ENCODE measurements at places on chromosomes 12 and 14. TPM values are rescaled to one million over a fixed set of nuclear protein-coding genes. Genes with fewer than 3 reads are reported as not detected.

GRCh38 chr14:49849213-49849847 is 3.3 kb downstream of the NEMF start:
- H3K36me3 ChIP-seq = no peaks in the 10 kb centered on the region
- H3K27ac ChIP-seq = no peak overlapping the region
- no peak for DNase-seq
- no peak overlapping the region for H3K4me3 ChIP-seq

- no peaks in the 10 kb centered on the region for H3K36me3 ChIP-seq
- DNase-seq = no peak
Observed at GRCh38 chr12:97877404-97877803, 414.8 kb downstream of the RMST start.

- H3K27ac ChIP-seq = no peak overlapping the region
- peaks cover 6% of the 10 kb centered on the region for H3K36me3 ChIP-seq
- H3K4me1 ChIP-seq = no peaks in the 10 kb centered on the region
Observed at GRCh38 chr12:113846883-113847755, 119.0 kb downstream of the RBM19 start.

GRCh38 chr14:69666112-69666511 is 54.7 kb downstream of the SUSD6 start:
- H3K4me1 ChIP-seq = peaks cover 18% of the 10 kb centered on the region
- H3K36me3 ChIP-seq = no peaks in the 10 kb centered on the region
- no peak overlapping the region for H3K4me3 ChIP-seq
- H3K27ac ChIP-seq = peak overlapping the region; percentile 49
- H3K27me3 ChIP-seq = no peaks in the 10 kb centered on the region
- no peak for DNase-seq

DNA sequence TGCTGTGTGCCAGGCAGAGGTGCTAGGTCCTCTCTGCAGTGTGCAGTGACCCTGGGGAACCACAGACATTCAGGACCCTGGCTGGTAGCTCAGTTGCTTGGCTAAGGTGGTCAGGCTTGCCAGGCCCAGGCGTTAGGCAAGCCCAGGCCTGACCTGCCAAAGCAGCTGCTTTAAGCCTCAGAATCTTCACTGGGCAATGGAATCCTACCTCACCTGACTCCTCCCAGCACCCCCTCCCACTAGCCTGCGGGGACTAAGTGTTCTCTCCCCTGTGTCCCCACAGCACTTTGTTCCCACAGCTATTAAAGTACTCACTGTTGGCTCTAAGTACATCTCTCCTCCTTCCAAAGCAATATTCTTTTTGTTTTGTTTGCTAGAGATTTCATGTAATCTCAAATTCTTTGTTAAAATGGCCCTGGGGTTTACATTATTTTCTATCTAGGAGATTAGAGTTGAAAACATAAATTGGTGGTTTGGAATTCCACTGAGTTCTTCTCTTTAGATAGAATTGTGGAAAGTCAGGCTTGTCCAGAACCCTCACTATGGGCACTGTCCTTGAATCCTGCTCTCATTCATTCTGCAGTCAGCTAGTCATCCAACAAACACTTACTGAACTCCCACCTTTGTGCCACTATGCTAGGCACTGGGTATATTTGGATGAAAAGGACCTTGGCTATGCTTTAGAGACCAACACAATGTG is 44.4 kb downstream of the DGLUCY start:
- peaks cover 17% of the 10 kb centered on the region for H3K4me1 ChIP-seq
- peaks cover 9% of the 10 kb centered on the region for H3K36me3 ChIP-seq
- peak; percentile 87 for DNase-seq

The CTSG gene
- total RNA-seq = 3.9 TPM

The SCNN1A gene
- 211 TPM for total RNA-seq

Measured in prostate gland (tissue), 2 donors.